ENCODE measurements at places on chromosomes 6 and 20.
A peak's percentile ranks its signal among the peaks of the same experiment; 100 is the strongest.

- DNase-seq: no peak
Observed at GRCh38 chr20:33008336-33009213, 1.1 kb downstream of the BPIFB2 start.

- no peak for DNase-seq
Observed at GRCh38 chr6:11058406-11058805, 14.3 kb upstream of the ELOVL2 start.

- DNase-seq: no peak
Observed at GRCh38 chr6:15444081-15444731, 198.3 kb downstream of the JARID2 start.

- no peak for DNase-seq
Observed at GRCh38 chr6:111150577-111150976, 63.3 kb downstream of the SLC16A10 start.

GRCh38 chr6:15709651-15710269 is 46.9 kb upstream of the DTNBP1 start:
- DNase-seq: no peak

DNA sequence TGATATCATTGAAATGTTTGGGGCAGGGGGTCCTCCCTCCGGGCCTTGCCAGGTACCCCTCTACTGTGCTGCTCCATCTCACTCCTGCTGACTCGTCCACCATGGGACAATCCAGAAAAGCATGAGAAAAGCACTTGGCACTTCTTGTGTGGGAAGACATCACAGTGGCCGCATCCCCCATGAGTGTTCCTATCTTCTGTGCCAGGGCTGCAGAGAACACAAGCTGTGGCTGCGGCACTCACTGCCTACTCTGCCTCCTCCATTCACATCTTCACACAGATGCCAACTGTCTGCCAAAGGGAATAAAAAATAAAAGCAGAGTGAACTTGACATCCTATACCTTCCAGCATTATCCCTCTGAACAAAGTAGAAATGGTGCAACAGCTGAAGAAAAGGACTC is 117.4 kb upstream of the PROKR2 start:
- DNase-seq: no peak

DNA sequence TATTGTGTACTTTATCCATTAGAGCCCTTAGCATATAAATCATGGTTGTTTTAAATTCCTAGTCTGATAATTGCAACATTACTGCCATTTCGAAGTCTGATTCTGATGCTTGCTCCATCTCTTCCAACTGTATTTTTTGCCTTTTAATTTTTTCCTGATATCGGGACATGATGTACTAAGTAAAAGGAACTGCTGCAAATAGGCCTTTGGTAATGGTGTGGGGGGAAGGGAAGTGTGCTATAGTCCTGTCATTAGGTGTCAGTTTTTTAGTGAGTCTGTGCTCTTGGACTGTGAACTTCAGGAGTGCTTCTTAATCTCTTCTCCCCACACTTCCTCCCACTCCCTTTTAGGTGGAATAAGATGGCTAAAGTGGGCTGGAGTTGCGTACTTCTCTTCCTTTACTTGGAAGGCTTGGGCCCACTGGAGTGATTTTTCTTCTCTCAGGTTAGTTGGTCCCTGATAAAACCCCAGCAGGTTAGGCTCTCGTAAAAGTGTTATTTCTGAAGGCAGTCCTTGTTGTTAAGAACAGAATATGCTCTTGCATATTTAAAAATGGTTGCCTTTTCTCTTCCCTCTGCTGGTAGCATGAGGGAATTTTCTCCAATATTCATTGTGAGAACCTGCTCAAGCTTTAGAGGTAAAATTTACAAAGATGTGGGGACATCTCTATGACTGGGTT is 18.1 kb downstream of the STXBP5 start:
- no peak for DNase-seq

- no peak for DNase-seq
Observed at GRCh38 chr20:33165416-33166055, 2.4 kb upstream of the BPIFA2 start.

DNA sequence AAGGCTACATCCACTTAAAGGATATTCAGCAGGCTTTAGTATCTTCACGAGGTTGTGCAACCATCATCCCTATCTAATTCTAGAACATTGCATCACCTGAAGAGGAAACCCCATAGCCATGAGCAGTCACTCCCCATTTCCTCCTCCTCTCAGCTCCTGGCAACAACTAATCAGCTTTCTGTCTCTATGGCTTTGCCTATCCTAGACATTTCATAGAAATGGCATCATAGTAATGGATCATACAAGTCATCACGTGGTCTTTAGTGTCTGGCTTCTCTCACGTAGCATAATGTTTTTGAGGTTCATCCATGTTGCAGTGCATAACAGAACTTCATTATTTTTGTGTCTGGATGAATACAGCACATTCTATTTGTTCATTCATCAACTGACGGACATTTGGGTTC is 20.5 kb downstream of the SNAI1 start:
- DNase-seq: no peak

GRCh38 chr6:155561966-155562364 is 106.3 kb upstream of the NOX3 start:
- DNase-seq: peak; percentile 85

- no peak for DNase-seq
Observed at GRCh38 chr20:31740208-31740607, 1.1 kb downstream of the TPX2 start.

GRCh38 chr6:141077355-141078333 is 1055.1 kb upstream of the GJE1 start:
- DNase-seq: no peak

- DNase-seq: peak; percentile 34
Observed at GRCh38 chr6:11575408-11576033, 38.0 kb downstream of the TMEM170B start.

- DNase-seq: no peak
Observed at GRCh38 chr20:39789411-39789810, 827.3 kb downstream of the DHX35 start.

GRCh38 chr6:41201764-41202173 is 820 bp upstream of the TREML2 start:
- no peak for DNase-seq

- DNase-seq: no peak
Observed at GRCh38 chr20:1083431-1084080, 34.8 kb upstream of the PSMF1 start.

- DNase-seq: no peak
Observed at GRCh38 chr6:153790048-153790447, 249.0 kb upstream of the OPRM1 start.

- no peak for DNase-seq
Observed at GRCh38 chr6:136979206-136979605, 57.1 kb downstream of the SLC35D3 start.

DNA sequence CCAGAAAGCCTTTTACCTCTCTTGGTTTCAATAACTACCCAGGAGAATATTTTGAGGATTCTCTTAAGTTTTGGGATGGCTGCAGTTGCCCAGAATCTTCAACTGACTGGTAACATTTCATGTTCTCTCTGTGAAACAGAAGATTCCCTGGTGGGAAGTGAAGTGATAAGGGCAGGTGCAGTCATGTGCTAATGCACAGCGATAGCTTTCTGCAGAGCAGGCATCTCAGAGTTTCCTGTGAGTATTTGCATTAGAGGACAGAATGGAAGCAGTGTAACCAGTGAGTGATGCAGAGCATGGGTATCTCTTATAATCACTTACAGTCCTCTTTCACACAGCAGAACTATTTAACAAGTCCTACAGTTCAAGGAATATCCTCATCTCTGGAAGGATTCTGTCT is 76.1 kb downstream of the HCRTR2 start:
- DNase-seq: no peak

DNA sequence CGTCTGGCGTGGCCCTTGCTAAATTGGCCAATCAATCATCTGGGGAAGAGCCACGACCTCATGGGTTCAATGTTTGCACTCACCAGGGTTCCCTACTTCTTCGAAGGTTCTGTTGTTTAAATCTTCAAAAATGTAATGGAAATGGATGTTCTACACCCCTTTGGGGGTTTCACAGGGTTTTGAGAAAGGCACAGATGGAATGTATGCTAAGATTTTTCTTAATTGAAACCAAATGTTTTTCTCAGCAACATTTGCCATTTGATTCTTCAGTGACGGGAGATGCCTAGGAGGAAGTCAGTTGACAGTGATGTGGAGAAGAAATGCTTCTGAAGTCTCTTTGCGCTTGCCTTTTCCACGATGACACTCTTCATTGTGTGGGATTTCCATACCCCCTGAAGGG is 312.3 kb downstream of the ESR1 start:
- no peak for DNase-seq

GRCh38 chr6:101458336-101458735 is 64.8 kb downstream of the GRIK2 start:
- DNase-seq: no peak

DNA sequence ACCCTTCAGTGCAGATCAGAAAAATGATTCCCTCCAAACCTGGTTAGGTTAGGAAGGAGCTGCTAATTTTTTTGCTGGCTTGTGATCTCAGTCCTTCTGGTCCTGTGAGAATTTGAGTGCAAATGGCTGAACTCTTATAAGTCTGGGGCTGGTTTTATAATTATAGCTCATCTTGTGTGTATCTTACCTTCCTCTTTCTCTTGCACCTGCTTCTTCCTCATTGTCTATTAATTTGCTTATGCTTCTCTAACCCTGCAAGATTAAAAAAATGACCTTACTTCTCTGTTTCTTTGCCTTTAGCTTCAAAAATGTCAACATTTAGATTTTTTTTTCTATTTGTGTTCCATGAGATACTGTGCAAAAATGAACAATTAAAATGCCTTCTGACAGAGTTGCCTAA is 576.2 kb downstream of the DHX35 start:
- DNase-seq: no peak

- DNase-seq: peak; percentile 8
Observed at GRCh38 chr6:37168163-37168758, 1.7 kb upstream of the PIM1 start.

DNA sequence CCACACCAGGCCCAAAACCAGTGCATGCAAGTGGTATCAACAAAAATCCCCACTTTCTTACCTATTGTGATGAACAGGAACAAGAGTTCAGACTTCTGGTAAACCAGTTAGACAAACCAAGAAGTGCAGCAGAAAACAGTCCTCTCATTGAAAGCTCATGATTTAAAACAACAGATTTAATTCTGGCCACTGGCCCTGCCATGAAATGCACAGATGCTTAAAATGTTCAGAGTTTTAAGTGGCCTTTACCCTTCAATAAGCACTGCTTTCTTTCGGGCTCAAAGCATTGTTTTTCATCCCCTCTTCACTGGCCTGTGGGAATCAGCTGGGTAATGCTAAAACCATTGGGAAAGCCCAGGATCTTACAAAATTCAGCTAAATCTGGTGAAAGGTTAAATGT is 102.4 kb upstream of the ISM1 start:
- DNase-seq: no peak

DNA sequence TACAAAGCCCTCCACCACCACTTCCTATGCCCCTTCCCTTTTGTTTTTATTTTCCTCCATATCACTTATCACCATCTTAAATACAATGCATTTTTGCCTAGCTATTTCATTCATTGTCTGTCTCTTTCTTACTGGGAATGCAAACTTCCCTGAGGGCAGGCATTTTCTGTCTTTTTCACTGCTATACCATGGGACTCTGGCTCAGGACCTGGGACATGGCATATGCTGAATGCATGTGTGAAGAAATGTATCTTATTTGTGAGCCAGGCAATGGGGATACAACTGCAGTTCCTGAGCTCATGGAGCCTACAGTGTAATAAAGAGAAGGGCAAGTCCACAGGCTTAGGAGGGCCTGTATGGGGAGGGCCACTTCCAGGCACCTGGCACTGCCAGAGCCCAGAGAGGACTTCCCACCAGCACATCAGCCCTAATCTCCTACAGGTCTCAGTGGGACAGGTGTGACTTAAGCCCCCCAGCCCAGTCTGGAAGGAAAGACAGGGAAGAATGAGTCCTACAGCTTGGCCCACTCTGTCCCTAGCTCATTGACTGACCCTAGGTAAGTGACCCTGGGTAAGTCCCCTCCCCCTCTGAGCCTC is 43.2 kb downstream of the TFEB start:
- DNase-seq: no peak

GRCh38 chr20:62961310-62961783 is 8.8 kb downstream of the SLC17A9 start:
- no peak for DNase-seq

- no peak for DNase-seq
Observed at GRCh38 chr6:2216794-2217383, 28.5 kb downstream of the GMDS start.

DNA sequence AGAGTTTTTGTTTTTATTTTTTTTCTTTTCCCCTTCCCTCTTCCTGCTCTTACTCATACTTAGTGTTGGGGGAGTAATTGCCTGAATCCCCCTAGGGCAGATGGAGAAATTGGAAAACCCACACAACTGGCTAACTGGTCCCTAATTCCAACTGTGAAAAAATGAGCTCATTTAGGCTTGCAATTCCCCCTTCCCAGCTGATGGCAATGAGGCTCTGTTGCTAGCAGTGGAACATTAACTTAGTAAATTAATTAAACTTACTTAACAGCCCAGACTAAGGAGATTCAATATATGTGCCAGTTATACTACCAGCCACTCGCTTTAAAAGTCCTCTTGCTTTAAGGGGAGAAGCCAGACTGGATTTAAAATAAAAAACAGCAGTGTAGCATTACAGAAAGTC is 76.6 kb downstream of the PKHD1 start:
- no peak for DNase-seq

- DNase-seq: no peak
Observed at GRCh38 chr20:53643031-53643832, 49.6 kb upstream of the ZNF217 start.

DNA sequence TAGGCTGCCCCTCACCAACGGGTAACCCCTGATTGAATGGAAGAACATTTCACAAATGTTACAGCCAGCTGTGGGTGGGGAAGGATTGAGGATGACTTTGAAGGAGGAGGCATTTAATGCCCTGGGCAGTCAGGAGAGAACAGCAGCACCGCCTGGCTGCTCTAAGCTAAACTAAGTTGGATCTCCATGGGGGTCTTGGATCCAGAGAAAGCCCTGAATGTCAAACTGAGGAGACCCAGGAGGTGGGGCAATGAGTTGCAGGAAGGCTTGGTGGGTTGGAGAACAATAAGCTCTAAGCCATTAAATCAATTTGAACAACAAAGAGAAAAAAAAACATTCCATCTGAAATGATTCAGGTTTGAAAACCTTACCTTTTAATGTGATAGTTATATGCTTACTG is 35.4 kb downstream of the TMX4 start:
- no peak for DNase-seq

DNA sequence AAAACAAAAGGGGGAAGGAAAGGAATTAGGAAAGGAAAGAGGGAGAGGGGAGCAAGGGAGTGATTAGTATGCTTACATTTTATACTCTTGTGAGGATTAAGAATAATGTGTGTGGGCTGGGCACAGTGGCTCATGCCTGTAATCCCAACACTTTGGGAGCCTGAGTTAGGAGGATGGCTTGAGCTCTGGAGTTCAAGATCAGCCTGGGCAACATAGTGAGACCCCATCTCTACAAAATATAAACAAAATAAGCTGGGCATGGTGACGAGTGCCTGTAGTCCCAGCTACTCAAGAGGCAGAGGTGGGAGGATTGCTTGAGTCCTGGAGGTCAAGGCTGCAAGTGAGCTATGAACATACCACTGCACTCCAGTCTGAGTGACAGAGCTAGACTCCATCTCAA is 47.0 kb downstream of the SHLD1 start:
- DNase-seq: no peak

- peak; percentile 51 for DNase-seq
Observed at GRCh38 chr6:37483917-37484785, 15.5 kb downstream of the CCDC167 start.

Data from NCI-H1694 treated with DMSO at 0.1 percent for 48 hours (cell line).